ENCODE measurements at places on chromosomes 1 and 21.

GRCh38 chr1:116178837-116179236 lies 67.6 kb downstream of the MAB21L3 start:
- DNase-seq: no peak

GRCh38 chr1:165376811-165377311 lies 20.3 kb upstream of the LMX1A start:
- no peak for DNase-seq

- DNase-seq: no peak
Observed at GRCh38 chr1:89620664-89621063, 12.3 kb upstream of the LRRC8C start.

DNA sequence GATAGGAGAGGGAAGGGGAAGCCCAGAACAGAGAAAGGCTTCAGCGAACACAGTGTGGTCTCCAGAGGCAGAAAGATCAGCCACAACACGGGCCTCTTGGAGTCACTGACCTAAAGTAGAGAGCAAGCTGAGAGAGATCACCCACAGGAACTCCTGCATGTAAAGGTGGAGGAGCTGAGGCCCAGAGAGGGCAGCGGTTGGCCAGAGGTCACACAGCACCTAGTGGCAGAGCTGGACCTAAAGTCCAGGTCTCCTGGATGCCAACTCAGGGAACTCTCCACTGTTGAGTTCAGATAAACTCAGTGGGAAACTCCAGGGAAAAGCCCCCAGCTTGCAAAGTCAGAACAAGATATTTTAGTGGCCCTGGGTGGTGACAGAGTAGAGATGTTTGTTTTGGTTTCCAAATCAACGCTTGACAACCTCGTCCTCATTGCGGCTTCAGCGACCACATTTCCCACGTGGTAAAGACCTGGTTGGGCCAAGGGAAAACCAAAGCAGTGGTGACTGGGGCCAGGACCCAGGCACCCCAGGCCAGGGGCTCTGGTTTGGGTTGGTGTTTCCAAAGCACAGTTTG lies 4.6 kb downstream of the IFFO2 start:
- peak; percentile 45 for DNase-seq

DNA sequence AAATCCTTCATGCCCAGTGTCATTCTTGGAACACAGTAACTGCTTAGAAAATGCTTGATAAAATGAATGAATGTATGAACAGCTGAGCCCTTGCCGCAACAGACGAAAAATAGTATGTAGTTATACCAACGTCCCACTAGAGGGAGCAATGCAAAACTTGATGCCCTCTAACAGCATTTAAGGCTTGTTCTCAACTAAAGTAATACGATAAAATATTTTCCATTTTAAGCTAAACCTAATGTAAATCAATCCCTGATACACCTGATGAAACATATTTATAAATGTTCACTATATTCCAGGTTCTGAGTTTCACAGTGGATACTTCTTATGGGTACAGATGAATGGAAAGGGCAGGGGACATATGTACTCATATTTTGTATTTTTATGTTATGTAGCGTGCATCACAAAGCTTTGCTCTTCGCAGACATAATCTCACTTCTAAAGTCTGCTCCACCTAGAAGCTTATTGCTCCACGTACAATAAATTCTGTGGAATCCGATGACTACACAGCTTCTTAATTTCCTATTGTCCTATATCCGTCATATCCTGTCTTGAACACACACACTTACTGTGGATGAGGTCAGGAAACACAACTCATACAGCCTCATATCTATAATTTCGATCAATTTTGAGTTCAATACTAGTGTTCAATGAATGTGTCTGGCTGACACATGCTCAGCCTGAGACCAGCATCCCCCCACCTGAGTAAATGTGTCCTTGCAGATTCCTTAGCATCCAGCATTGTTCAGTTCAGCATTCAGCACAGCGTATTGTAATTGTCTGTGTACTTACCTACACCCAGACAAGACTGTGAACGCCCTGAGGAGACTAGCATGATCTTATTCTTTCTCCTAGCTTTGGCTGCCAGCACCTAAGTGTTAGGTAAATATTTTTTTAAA lies 4.4 kb upstream of the UTP25 start:
- no peak for DNase-seq

- peak; percentile 70 for DNase-seq
Observed at GRCh38 chr1:202160377-202160940, at the start of gene PTPN7. PTPN7 (minus strand) TSS chr1:202160602; CDS start chr1:202159402, 1,200 bp downstream.

DNA sequence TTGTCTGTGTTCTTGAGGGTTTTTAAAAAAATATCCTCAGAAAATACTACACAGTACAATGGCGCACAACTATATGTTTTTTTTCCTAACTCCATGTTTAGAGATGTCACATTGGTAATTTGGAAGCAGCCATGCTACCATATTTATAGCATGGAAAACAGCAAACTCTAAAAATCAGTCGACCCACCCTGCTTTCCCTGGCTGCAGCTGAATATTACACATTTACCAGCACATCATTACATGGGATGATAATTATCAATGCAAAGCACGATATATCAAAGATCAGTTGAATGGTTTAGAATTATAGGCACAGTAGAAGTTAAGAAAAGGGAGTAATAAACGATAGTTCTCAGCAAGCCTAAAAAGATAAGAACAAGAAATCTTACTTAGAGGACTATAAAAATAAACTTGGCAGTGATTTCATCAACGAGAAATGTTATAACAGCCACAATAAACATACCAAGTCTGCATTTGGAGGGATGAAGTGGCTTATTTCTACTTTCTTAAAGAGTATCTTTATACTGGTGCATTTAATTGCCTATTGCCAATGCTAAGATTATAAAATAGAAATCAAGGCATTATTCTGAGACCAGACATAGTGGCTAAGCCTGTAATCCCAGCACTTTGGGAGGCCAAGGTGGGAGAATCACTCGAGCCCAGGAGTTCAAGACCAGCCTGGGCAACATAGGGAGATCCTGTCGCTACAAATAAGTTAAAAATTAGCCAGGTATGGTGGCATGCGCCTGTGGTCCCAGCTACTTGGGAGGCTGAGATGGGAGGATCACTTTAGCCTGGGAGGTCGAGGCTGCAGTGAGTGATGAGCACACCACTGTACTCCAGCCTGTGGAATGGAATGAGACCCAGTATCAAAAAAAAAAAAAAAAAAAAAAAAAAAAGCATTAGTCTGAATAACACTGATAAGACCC lies 43.4 kb downstream of the WDR64 start:
- DNase-seq: no peak

All from stimulated activated CD4-positive, alpha-beta T cell treated with anti-CD3 and anti-CD28 coated beads, Interleukin-15, amount 100 ng/mL, for 1 hour (primary cell).